Prostate gland (tissue), 2 donors: ENCODE measurements at places on chromosomes 6 and 20.

DNA sequence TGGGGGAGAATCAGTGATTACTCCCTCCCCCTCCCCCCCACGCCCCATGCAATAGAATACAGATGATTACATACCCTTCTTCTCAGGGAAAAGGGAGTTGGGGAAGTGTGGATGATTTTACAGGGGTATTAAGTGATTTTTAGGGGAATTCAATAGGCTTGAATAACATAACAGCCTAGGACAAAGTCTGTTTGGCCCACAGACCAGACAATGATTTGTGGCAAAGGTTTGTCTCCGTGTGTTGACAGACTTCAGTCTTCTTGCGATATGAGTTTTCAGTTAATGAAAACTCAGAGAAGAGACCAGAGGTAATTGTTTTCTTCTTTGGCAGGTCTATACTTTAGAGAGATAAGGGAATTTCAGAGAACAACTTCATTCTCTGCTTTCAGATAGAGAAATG is 95.3 kb downstream of the OR2B2 start:
- no peak overlapping the region for H3K4me3 ChIP-seq
- H3K36me3 ChIP-seq: no peaks in the 10 kb centered on the region
- no peak overlapping the region for H3K27ac ChIP-seq
- no peak for DNase-seq

- H3K27me3 ChIP-seq: no peaks in the 10 kb centered on the region
- no peak overlapping the region for H3K27ac ChIP-seq
- DNase-seq: no peak
- no peak overlapping the region for H3K4me3 ChIP-seq
- H3K36me3 ChIP-seq: no peaks in the 10 kb centered on the region
Observed at GRCh38 chr6:83354747-83355146, 76.1 kb downstream of the ME1 start.

DNA sequence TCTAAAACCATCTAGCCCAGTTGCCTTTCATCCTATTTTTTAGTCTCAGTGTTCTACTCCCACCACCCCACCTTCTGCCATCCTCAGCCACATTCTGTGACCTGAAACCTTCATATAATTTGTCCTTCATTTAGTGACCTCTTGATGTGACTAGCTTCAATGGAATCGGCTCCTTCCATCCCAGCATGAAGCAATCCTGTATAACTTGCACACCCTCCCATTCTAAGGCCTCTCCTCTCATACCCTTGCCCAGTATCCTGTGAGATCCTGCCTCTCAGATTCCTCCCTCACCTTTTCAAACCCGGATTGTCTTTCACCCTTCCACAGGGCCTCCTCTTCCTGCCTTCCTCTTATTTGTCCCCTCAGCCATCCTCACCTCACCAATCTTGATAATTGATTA is 3.1 kb downstream of the ZNF76 start:
- H3K27ac ChIP-seq: no peak overlapping the region
- H3K4me3 ChIP-seq: no peak overlapping the region
- DNase-seq: no peak
- H3K27me3 ChIP-seq: no peaks in the 10 kb centered on the region
- H3K4me1 ChIP-seq: peaks cover 3% of the 10 kb centered on the region

GRCh38 chr6:163285691-163286090 is 128.8 kb upstream of the QKI start:
- H3K27me3 ChIP-seq: no peaks in the 10 kb centered on the region
- DNase-seq: no peak
- H3K4me3 ChIP-seq: no peak overlapping the region
- no peaks in the 10 kb centered on the region for H3K4me1 ChIP-seq
- no peaks in the 10 kb centered on the region for H3K36me3 ChIP-seq
- no peak overlapping the region for H3K27ac ChIP-seq

DNA sequence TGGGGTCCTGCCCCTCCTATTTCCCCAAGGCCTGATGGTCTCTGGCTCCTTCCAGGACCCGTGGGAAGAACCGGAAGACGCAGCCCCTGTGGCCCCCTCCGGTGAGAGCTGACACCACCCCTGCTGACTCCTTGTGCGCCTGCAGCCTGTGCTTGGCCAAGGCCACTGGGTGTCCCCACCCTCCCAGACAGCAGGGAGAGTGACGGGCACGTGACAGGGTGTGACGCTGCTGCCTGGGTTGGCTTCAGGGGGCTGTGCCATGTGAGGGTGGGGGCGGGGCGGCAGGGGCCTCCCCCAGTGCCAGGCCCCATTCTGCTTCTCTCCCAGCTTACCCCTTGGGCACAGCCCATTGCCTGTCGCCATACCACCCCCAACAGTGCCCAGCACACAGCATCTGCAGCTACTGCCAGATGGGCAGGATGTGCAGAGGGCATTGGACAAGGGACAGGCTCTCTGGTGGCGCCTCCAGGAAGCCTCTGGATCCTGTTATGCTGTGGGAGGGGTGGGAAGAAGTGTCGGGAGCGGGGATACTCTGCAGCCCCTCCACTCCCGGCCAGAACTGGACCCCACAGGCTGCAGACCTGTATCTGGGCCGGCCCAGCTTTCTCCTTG is 2.9 kb downstream of the BIRC7 start:
- no peak for DNase-seq
- no peak overlapping the region for H3K27ac ChIP-seq
- H3K4me3 ChIP-seq: no peak overlapping the region
- peaks cover 2% of the 10 kb centered on the region for H3K27me3 ChIP-seq
- no peaks in the 10 kb centered on the region for H3K36me3 ChIP-seq

DNA sequence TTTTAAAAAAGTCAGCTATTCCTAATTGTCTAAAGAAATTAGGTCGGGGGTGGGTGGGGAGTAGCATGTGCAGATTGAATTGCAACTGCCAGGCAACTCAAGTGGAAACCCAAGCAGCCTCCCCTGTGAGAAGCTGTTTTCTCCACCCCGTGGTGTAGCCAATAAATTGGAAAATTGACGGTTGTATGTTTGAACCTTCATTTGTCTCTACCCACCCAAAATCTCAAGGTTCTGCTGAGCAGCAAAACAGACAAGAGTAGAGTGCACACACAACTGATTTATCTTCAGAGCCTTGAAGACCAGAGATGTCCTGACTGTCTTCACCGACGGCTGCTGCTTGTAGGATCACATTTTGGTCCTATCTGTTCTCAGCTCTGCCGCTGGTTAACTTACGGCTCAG is 88.5 kb downstream of the DTD1 start:
- no peak for DNase-seq
- H3K27me3 ChIP-seq: no peaks in the 10 kb centered on the region
- H3K4me3 ChIP-seq: no peak overlapping the region
- no peak overlapping the region for H3K27ac ChIP-seq
- H3K4me1 ChIP-seq: no peaks in the 10 kb centered on the region

- H3K27ac ChIP-seq: no peak overlapping the region
- no peaks in the 10 kb centered on the region for H3K27me3 ChIP-seq
- DNase-seq: no peak
Observed at GRCh38 chr6:82750556-82750955, 315.1 kb downstream of the UBE3D start.

DNA sequence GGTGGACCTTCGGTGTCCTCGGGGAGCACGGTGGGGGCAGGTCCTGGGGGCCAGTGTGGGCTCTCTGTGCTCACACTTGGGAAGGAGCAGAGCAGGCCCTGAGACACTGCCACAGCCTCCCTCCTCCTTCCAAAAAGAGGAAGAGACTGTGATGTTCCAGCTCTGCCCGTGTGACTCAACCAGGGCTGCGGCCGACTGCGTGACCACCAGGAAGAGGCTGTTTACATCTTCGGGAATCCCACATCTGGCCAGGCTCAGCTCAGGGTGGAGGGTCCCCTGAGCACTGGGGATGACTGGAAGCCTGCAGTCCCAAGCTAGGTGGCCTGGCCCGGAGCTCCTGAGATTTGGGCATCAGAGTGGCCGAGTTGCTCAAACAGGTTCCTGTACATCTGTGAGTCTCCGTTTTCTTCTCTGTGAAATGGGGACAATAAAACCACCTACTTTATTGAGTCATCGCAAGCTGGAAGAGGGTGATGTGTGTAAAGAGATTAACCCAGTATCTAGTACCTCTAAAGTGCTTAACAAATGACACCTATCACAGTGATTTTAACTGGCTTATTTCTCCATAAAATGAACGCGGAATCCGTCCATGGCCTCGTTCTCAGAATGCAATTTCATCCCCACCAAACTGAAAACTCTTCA is 242.1 kb downstream of the DLL1 start:
- DNase-seq: no peak
- no peaks in the 10 kb centered on the region for H3K27me3 ChIP-seq
- H3K4me1 ChIP-seq: no peaks in the 10 kb centered on the region
- no peaks in the 10 kb centered on the region for H3K36me3 ChIP-seq

GRCh38 chr6:41488433-41489119 is 57.6 kb upstream of the FOXP4 start:
- no peaks in the 10 kb centered on the region for H3K36me3 ChIP-seq
- no peak overlapping the region for H3K27ac ChIP-seq
- no peak overlapping the region for H3K4me3 ChIP-seq
- H3K27me3 ChIP-seq: no peaks in the 10 kb centered on the region
